ENCODE measurements at places on chromosomes 7 and 10.

DNA sequence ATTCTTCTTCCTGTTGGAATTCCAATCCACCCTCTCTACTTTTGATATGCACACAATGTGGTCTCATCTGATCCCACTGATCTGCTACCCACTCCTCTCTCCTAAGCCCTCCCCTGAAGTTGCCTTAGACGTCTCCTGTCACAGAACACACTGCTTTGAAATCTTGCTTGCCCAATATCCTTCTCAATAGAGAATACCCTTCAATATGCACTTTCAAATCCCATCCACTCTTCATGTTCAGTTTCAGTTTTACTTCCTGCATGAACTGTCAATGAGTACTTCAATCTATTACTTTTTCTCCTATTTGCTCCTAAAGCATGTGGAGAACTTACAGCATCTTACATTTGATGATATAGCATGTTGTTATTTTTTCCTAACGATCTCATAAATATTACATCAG lies 93.5 kb downstream of the UPF2 start:
- DNase-seq = no peak

- no peak for DNase-seq
Measured at GRCh38 chr10:1149793-1150637, 93.8 kb downstream of the WDR37 start.

- no peak for DNase-seq
Measured at GRCh38 chr7:92071032-92071431, 63.2 kb downstream of the CYP51A1 start.

- peak; percentile 86 for DNase-seq
Measured at GRCh38 chr7:106736508-106737201, 75.7 kb upstream of the CCDC71L start.

DNA sequence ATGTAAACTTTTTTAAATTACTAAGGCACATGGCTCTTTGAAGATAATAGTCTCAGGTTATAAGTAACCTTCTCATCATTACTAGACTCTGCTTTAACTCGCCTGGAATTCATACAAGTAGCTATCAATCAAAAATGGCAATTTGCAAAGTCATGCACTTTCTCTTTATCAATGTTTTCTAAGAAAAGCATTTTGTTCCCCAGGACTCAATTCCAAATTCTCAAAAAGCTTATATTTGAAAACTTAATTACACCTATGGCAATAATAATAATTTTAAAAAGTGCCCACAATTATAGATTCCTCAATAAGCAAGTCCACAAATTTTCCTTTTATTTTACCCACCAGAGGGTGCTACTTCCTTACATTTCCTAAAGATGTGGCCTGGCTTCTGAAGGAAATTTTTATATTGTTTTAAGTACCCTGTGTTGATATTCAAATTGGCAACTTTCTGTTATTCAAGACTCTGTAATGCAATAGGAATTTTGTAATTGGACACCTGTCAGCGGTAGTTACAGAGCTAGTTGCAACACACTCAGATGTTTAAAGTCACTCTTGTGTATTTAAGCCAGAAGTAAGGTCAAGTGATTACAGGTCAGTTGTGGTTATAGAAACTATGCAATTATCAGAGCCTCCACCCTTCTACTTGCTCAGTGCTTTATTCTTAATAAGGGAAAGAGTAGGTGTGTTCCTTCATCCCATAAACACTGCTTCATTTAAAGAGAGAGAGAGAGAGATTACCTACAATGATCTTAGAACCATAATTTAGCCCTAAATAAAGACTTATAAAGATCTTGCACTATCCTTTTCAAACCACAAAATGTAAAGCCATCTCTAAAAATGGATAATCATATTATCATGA lies 47.1 kb upstream of the HYAL4 start:
- peak; percentile 67 for DNase-seq

GRCh38 chr10:66680886-66681285 lies 244.9 kb upstream of the LRRTM3 start:
- DNase-seq = peak; percentile 4

- DNase-seq = no peak
Measured at GRCh38 chr10:25052012-25052411, 35.6 kb downstream of the THNSL1 start.

- DNase-seq = no peak
Measured at GRCh38 chr10:17455015-17455520, 673 bp upstream of the ST8SIA6 start.

GRCh38 chr10:124698545-124699469 lies 45.4 kb downstream of the FAM53B start:
- no peak for DNase-seq

- DNase-seq = no peak
Measured at GRCh38 chr7:79968077-79968648, 166.5 kb upstream of the GNAI1 start.

GRCh38 chr10:100993986-100994708 lies 5.5 kb upstream of the LZTS2 start:
- peak; percentile 33 for DNase-seq

GRCh38 chr10:126979311-126979710 lies 74.1 kb downstream of the DOCK1 start:
- no peak for DNase-seq

GRCh38 chr7:112067200-112067599 lies 139.0 kb downstream of the DOCK4 start:
- no peak for DNase-seq

DNA sequence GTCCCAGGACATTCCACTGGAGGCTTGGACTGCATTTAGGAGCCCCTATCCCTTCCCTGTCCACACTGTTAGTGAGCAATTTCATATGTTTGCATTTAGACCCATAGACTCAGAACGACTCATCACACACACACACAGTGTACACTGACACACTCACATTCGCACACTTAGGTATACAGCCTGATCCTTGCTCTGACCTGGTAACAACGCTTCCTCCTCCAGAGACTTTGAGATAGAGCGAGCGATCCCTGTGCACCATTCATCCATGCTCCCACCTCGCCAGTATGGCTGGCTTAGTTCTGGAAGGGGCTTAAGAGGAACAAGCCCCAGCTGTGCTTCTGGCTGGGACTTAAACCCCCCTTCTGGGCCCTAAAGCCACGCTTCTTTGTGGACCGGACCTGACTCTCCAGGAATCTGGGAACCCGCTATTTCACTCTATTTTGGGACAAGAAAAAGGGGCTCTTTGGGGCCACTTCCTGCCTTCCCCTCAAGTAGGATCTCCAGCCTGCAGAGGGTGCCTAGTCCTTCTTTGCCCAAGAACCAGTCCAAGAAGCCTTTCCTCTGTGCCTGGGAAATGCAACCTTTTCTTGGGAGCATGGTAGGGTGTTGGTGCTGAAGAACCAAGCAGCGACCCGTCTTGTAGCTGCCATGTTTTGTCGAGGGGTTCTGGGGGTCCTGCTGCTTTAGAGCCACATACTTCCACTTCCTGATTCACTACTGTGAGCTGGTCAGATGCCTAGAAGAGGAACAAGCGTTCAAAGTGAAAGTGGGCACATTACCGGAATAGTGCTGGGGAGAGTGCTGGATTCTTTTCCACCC lies 1.1 kb upstream of the HOXA13 start:
- no peak for DNase-seq

DNA sequence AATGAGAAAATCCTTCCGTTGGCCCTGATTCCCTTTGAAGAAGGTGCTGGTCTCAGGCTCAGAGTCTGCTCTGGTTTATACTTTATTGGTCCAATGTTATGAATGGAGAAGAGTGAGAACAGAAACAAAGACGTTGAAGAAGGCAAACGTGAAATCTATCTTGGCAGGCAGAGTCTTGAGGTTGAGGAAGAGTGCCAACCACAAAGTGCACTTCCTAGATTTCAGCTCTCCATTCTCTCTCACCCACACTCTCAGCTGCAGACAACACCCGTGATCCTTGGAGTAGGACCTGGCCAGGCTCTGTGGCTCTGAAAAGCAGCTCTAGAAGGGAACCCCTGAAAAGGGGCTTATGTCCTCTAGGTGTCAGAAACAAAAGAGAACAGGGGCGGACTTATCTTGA lies 128.9 kb upstream of the PLXNA4 start:
- peak; percentile 1 for DNase-seq

DNA sequence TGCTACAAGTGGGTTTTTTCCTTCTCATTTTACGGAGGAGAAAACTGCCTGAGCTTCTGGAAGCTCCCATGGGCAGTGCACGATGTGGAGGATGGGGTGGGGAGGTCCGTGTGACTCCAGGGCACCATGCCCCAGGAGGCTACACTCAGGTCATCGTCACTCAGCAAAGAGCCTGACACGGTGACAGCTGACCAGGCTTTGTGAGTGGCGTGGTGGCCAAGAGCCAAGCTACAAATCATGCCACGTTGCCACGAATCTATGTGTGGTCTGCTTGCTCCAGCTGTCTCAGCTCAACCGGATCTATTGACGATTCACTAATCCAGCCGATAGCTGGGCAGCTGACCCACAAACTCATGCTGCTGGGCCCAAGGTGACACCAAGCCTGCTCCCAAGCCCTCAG lies 27.6 kb upstream of the C10orf71 start:
- DNase-seq = no peak

- no peak for DNase-seq
Measured at GRCh38 chr7:94382746-94383145, 11.9 kb upstream of the COL1A2 start.

GRCh38 chr10:123464430-123465323 lies 201.5 kb upstream of the GPR26 start:
- no peak for DNase-seq

GRCh38 chr7:98664882-98665281 lies 47.8 kb downstream of the NPTX2 start:
- DNase-seq = no peak

GRCh38 chr7:105602325-105603305 lies 21.3 kb upstream of the EFCAB10 start:
- DNase-seq = peak; percentile 72

DNA sequence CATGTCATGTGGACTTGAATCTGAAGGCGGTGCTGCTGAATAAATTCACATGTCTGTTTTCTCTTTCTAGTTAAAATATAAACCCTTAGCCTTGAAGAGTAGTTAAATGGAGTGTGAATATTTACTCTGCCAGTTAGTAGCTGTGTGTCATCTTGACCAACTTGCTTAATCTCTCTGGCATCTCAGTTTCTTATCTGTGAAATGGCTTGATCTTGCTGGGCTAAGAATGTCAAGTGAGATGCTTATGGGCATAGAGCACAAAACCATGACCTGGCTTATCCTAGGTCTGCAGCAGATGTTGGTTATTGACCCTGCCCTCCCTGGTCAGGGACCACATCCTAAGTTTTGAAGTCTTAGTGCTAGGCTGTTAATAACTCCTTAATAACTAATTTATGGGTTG lies 16.6 kb downstream of the ARID5B start:
- no peak for DNase-seq

- DNase-seq = no peak
Measured at GRCh38 chr10:123488436-123488835, 177.7 kb upstream of the GPR26 start.

DNA sequence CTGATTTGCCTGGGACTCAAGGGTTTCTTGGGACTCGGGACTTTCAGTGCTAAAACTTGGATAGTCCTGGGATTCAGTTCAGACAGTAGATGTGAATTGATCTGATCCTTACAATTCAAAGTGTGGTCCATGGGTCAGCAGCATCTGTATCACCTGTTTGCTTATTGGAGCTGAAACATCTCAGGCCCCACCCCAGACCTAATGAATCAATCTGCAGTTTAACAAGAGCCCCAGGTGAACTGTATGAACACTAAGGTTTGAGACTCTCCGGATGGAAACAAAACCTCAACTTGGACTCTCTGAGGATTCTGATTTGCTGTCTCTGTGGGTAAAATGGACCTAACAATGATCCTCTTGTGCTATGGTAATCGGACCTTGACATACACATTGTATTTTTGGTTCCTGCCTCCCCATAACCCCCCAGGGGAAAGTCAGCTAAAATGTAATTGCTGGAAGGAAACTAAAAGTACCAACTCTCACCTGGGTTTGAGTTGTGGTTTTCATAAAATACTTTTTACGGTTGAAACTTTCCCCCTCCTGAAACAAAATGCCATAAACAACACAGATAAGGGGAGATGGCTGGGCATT lies 11.7 kb downstream of the CYP26A1 start:
- no peak for DNase-seq

- DNase-seq = peak; percentile 25
Measured at GRCh38 chr10:4546500-4546899, 279.5 kb upstream of the AKR1E2 start.

DNA sequence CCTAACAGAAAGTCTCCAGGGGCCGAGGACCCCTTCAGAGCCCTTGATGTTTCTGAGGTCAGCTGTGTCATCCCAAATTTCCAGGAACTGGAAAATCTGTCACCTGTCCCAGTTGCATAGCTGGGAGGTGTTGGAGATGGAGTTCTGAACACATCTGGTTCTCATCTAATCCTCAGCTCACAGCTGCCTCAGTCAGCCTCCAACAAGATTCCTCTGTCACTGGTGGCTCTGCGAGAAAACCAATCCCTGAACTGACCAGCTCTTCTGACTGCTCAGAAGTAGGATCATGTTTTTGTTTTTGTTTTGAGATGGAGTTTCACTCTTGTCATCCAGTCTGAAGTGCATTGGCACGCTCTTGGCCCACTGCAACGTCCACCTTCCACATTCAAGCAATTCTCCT lies 37.6 kb upstream of the MYL10 start:
- peak; percentile 54 for DNase-seq

- no peak for DNase-seq
Measured at GRCh38 chr7:21959387-21959776, 13.7 kb upstream of the CDCA7L start.

DNA sequence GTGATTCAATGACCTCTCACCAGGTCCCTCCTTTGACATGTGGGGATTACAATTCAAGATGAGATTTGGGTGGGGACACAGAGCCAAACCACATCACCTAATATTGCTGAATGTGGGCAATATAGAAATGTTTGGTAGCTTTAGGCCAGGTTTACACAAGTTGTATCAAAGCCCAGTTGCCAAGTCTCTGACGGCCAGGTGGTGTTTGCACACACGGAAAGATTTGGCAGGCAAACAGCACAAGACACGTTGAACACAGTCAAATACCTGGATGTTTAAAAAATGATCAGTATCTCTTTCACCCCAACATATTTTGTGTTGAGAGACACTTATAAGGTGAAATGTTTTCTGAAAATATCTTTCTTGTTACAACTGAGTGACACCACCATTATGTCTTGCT lies 294.4 kb upstream of the MKI67 start:
- DNase-seq = no peak

- no peak for DNase-seq
Measured at GRCh38 chr7:27697861-27698430, 35.3 kb upstream of the HIBADH start.

- DNase-seq = no peak
Measured at GRCh38 chr10:102287538-102287937, 42.2 kb downstream of the GBF1 start.
